ENCODE measurements at places on chromosomes 1 and 21.

- DNase-seq = no peak
Measured at GRCh38 chr1:43611950-43612349, 38.0 kb upstream of the KDM4A start.

GRCh38 chr1:34409689-34410229 lies 233.1 kb downstream of the C1orf94 start:
- no peak for DNase-seq

DNA sequence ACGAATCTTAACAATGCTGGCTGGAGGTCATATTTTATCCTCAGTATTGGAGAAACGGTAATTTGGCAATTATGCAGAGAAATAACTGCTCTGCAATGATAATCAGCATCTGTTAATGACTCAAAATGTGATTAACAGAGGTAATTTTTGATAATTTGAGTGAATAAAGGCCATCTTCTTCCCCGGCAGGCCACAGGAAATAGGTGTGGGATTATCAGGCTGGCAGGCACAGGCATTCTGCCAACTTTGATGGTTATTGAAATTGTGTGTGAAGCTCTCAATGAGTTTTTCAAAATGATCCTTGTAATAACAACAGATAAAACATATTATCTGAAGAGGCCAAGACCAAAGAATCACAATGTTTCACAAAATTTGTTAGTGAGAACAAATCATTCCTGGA lies 309.0 kb downstream of the PTGER3 start:
- no peak for DNase-seq

- DNase-seq = no peak
Measured at GRCh38 chr1:156401041-156401574, 32.1 kb downstream of the RHBG start.

DNA sequence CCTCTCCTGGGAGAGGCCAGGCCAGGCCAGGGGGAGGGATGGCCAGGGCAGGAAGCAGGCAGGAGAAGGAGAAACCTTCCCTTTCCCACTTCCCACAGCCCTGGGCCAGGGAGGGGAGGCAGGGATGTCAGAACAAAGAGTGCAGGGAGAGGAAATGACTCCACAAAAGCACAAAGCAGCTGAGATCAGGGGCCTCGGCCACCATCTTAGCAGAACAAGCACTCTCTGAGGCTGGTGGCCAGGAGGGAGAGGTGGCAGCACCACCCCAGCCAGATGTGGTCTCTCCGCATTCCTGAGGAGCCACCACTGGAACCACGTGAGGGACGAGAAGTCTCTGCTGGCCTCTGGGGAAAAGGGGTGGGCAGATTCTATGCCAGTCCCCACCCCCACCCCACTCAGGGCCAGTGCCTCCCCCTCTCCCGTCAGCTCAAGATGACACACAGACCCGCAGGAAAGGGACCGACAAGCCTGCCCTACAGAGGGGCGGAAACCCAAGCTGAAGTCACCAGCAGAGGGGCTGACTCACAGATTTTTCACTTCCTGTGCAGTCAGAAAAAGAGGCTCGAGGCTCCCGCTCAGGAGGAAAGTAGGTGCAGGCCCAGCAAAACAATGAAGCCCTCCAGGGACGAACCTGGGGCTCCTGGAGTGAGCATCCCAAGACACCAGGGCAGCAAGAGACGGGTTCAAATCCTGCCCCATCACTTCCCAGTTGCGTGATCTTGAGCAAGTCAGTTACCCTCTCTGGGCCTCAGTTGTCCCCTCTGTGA lies 24.1 kb upstream of the ALDH4A1 start:
- DNase-seq = peak; percentile 84

- DNase-seq = no peak
Measured at GRCh38 chr1:169307176-169307575, 60.4 kb downstream of the NME7 start.

GRCh38 chr1:24459551-24460266 lies 42.9 kb upstream of the RCAN3 start:
- no peak for DNase-seq

DNA sequence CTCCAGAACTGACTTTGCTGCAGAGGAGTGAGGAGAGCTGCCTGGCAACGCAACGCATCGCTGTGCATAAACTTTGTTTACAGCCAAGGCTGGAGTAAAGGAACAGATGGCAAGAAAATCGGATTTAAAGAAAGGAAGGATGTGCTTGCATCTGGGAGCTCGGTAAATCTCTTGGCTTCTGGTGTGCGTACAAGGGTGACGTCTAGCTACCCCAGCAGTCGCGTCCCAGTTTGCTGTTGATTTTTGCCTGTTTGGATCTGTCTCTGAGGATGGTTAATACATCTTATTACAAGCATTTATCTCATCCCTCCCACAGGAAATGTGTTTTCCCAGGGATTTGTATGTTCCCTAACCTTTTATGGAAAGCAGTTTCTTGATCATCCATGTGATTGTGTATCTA lies 73.3 kb upstream of the RALGPS2 start:
- no peak for DNase-seq

GRCh38 chr1:7117399-7118281 lies 332.4 kb downstream of the CAMTA1 start:
- no peak for DNase-seq

DNA sequence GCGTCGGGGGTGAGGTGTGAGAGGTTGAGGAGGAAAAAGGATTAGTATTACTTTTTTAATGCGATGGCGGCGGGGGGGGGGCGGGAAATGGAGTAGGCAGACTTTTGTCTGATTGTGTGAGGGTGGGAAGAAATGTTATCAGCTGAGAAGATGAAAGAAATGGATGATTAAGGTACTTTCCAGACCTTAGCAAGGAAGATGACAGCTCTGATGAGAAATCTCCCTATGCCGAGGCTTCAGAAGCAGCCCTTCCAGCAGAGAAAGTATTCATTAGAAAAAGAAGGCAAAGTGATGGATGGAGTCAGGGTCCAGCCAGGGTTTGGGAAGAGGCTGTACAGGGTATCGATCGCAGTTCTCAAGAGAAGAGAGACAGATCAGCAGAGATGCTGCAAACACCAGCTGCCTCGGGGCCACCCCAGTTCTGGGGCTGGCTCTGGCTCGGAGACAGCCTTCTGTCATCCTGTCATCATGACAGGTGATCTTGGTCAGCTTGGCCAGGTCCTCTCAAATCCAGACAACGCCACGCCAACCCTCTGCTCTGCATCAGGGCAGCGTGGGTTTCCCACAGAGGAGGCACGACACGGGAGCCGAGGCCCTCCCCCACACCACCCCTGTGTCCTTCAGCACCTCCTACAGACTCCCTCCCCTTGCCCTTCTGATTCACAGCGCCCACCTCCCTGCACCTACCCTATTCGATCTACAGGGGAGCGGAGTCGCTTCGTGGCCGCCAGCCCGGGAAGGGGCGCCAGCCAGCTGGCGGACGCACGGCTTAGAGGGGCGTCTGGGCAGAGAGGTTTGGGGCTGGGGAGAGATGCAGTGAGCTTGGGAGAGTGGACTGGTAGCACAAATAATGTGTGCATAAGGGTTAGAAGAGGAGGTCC lies 674 bp upstream of the ATXN7L2 start:
- DNase-seq = peak; percentile 36

DNA sequence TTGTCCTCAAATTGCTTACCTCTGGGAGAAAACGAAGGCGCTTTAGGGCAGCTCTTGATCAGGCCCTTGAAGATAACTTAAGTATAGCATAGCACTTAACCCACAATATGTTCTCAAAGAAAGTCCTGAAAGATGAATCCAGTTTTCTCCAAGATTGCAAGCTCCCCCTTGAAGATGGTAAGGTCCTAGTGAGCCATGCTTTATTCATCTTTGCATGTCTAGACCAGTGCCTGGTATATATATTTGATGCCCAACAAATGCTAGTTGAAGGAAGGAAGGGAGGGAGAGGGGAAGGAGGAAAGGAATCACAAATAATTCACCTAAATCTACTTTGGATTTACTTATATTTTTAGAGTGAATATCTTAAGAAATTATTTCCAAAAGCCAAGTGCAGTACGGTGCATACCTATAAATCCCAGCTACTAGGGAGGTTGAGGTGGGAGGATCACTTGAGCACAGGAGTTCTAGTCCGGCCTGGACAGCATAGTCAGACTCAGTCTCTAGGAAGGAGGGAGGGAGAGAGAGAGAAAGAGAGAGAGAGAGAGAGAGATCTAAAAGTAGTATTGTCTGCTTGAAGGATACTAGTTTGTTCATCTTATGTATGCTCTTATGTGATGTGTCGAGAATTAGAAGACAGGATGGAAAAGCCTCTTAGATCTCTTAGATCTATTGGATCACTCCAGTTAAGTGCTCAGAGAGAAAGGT lies 25.0 kb downstream of the PBX1 start:
- DNase-seq = no peak

DNA sequence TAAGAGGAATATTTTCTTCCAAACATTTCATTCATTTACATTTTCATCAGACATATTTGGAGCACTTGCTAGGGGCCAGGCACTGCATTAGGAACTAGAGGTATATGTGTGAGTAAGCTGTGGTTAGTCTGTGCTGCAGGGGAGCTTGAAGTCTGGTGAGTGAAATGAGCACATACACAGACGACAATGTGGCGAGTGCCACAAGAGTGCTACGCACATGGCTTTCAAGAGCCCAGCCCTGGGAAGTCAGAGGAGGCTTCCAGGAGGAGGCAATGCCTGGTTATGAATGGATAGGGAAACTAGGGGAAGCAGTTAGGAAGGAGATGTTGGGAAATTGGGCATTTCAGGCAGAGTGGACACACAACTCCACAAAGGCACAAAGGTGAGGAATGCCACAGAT lies 171.8 kb downstream of the IER5 start:
- no peak for DNase-seq

GRCh38 chr1:33972676-33973395 lies 109.0 kb downstream of the HMGB4 start:
- no peak for DNase-seq

GRCh38 chr1:40699787-40700186 lies 8.3 kb downstream of the NFYC start:
- DNase-seq = no peak

DNA sequence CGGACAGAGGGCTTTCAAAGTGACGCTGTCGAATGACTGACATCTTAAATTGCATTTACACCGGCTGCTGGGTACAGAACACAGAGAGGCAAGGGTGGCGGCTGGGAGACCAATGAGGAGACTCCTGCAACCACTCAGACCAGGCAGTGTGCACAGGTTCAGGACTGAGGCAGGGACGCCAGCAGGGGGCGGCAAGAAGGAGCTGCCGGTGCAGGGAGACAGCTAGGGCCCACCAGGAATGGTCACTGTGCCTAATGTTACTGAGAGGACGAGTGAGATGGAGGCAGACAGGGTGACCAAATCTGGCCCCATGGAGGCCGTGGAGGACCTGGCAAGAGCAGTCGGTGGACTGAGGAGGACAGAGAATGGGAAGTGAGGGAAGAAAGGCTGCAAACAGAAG lies 23.5 kb downstream of the GLIS1 start:
- DNase-seq = no peak

DNA sequence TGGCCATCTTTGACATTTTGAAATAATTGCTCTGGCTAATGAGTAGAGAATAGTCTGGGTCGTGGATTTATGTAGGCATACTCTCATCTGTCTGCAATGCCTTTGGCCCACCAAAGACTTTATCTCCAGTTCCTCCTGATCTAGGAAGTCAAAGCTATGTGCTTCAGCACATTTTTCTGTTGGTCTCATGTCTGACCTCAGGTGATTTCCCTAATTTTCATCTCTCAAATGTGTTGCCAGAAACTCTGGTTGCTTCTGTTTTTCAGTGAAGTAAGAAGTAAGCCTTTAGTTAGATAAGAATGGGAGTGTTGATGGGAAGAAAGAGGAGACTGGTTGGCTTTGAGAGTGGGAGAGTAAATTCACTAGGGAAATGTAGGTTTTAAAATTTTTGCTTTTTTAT lies 66.4 kb downstream of the GPR88 start:
- no peak for DNase-seq

GRCh38 chr1:92291372-92291999 lies 7.3 kb downstream of the GLMN start:
- DNase-seq = no peak

- DNase-seq = no peak
Measured at GRCh38 chr1:59751004-59751395, 63.7 kb upstream of the HOOK1 start.

DNA sequence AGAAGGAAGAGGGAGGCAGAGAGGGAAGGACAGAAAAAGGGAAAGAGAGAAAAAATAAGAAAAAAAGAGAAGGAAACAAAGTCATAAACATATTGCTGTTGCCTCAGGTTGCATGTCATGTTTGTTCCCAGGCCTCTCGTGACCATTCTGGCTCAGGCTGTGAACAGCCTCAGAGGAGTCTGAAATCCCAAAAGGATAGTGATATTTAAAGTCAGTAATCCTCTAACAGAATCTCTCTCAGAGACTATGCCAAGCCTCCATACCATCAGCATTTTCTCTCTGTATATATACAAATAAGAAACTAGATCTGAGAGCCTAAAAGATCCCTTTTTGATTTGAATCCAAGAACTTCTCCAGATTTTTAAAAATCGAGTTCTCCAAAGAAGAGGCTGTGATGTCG lies 35.2 kb downstream of the GORAB start:
- DNase-seq = no peak

DNA sequence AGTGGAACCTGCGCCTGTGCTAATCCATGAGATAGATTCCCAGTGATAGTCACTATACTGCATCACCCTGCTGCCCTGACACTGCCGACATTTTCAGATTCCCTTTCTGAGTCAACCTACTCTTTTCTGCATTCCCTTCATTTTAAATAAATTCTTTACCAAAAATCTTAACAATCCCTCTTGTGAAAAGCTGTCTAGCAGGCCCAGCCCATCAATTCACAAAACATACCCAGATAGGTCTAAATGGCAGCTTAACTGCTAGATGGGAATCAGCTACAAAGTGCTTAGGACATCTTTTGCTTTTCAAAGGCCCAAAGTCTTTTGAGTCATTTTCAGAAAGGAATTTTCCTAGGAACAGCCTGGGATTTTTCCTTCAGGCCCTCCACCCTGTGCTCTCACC lies 180.1 kb upstream of the PTBP2 start:
- DNase-seq = no peak

- DNase-seq = no peak
Measured at GRCh38 chr1:39508857-39509305, 17.4 kb downstream of the BMP8A start.

- no peak for DNase-seq
Measured at GRCh38 chr1:155301342-155301841, at the start of gene PKLR. Gene PKLR, minus strand, starts transcription at chr1:155301438. Its CDS starts 43 bp downstream, at chr1:155301395.

DNA sequence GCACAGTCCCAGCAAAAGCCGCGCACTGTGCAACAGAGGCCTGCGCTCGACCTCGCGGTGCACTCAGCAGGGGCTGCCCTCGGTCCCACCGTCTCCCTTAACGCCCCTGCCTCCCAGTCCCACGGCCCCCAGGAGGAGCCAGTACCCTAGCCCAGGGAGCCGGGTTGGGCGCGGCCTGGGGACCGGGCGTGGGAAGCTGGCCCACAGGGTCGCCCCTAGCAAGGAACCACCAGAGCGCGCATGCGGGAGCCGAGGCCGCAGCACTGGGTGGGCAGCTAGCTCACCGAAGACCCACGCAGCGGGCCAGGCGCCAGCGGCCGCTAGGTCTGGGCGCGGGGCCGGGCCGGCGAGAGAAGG lies 21.6 kb upstream of the ZNF678 start:
- DNase-seq = no peak

DNA sequence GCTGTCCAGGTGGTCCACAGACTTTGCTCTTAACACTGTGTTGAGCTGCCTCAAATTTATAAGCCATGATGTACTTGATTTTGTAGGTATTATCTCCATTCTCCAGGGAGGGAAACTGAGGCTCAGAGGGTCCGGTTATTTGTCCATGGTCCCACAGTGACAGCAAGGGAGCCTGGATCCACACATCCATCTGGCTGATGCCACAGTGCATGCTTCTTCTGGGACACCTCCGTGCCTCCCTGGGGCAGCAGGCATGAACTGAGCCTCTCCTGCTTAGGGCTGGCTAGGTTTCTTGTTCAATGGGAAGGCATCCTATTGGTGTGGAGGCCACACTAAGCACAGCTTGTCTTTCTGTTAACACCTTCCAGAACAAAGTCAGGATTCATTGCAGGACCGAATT lies 317.3 kb downstream of the AJAP1 start:
- no peak for DNase-seq

Data from activated naive CD4-positive, alpha-beta T cell treated with anti-CD3 and anti-CD28 coated beads, Interleukin-2, amount 50 U/mL, for 16 hours (primary cell).